Stimulated activated CD4-positive, alpha-beta T cell treated with anti-CD3 and anti-CD28 coated beads, Interleukin-1b, Interleukin-23, amount 100 ng/mL, for 24 hours (primary cell): ENCODE measurements at places on chromosomes 2 and 18.
A peak's percentile ranks its signal among the peaks of the same experiment; 100 is the strongest.

DNA sequence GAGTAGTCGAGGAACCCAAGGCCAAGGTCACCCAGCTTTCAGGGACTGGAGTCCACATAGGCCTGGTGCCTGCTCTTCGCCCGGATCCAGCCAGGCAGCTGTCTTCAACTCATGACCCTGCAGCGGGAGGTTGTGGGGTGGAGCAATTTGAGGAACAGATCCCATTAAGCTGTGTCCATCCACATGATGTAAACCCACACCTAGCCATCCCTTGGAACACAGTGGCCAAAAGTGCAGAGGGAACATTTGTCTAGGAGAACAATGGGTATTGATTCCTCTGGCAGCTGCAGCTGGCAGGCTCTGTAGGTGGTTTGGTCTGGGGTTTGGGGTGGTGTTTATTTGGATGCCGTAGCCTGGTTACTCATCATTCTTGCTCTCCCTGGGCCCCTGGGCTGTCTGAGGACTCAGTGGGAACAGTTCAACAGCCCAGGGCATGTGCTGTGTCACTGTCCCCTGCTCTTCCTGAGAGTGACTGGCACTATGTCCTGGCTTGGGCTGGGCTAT is 99.4 kb downstream of the TFCP2L1 start:
- no peak for DNase-seq

- no peak for DNase-seq
These were observed 55.0 kb upstream of the CTDP1 start for GRCh38 chr18:79624356-79625170.

GRCh38 chr2:29567906-29568520 is 353.4 kb downstream of the ALK start:
- no peak for DNase-seq

GRCh38 chr2:48428449-48428848 is 101.5 kb upstream of the STON1 start:
- no peak for DNase-seq

DNA sequence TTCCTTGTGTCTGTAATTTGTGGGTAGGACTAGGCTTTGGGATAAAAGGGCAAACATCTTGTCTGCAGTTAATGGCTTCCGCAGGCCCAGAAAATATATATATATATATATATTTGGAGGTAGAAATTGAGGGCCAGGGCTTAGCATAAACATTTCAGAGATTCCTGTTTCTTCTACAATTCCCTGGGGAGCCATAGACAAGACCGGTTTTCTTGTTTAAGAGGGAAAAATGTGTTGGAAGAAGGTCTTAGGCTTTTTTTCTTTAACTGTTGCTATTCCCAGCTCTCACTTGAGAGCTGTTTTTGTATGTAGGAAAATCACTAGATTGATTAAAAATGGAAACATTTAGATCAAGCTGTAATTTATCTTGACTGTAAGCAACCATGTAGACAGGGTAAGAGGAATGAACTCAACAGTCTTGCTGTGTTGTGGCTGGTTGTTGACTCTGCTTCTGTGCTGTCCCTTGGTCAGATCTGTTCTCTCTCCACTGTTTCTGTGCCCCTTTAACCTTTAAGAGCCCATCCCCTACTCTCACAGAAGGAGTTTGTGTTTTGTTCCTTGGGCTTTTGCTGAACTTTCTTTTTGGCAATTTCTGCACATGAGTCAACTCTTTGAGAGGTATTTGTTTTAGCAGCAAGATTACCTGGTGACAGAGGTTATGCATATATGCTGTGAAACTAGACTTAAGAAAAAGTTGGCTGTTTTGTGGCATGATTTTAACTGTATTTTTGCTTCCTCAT is 58.3 kb downstream of the EFEMP1 start:
- no peak for DNase-seq

- DNase-seq: no peak
These were observed 16.9 kb upstream of the CYRIA start for GRCh38 chr2:16682431-16683118.

- no peak for DNase-seq
These were observed 23.7 kb upstream of the NR4A2 start for GRCh38 chr2:156356014-156356754.

- no peak for DNase-seq
These were observed 21.8 kb upstream of the SERPINE2 start for GRCh38 chr2:224060783-224061482.

- no peak for DNase-seq
These were observed 112.5 kb downstream of the SLC4A3 start for GRCh38 chr2:219739866-219740440.

- no peak for DNase-seq
These were observed 4.9 kb upstream of the SLC14A1 start for GRCh38 chr18:45719106-45719505.

DNA sequence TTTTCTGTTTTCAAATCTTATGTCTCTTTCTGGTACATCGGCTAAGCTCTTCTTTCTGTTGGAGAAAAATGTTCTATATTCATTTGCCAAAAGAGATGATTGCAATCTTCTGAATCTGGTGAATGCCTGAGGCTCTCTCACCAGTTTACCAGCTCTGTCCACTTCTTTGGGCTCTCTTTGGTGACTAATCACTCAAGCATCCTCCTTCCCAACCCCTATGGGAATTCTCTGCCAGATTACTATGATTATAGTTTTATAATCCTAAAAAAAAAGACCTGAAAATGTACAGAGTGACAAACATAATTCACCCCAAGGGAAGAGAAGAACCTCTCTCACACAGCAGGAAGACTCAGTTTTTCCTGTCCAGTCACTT is 187.3 kb downstream of the CAMKMT start:
- DNase-seq: no peak

- no peak for DNase-seq
These were observed 129.8 kb downstream of the HNMT start for GRCh38 chr2:138094031-138094430.

DNA sequence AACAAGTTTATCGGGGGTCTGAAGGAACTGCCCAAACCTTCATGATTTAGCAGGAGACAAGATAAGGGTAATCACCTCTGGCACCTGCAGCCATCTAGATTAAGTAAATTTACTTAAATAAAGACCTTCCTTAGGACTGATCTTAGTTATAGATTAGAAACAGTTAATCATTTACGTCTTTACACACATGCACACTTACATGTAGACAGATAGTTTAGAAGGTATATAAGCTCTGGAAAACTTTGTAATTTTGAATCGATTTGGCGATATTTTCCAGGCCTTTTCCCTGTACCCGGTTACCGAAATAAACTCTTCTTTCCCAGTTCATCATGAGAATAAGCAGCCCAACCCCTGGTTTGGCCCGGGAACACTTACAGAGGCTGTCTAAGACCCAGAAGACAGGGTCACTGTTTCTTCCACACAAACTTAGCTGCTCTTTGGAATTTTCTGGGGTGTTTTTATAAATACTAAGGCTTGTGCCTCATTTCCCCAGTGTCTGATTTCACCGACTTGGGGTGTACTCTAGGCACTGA is 560 bp upstream of the SKA1 start:
- DNase-seq: no peak

DNA sequence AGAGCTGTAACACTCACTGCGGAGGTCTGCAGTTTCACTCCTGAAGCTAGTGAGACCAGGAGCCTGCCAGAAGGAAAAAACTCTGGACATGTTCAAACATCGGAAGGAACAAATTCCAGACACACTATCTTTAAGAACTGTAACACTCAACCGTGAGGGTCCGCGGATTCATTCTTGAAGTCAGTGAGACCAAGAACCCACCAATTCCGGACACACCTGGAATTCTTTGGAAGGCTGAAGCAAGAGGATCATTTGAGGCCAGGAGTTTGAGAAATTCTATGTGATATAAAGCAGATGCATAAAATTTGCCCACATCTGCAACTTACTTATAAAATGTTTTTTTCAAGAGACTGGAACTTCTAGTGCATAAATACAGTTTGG is 43.5 kb upstream of the ITSN2 start:
- DNase-seq: no peak

- peak; percentile 25 for DNase-seq
These were observed 182.6 kb upstream of the HAAO start for GRCh38 chr2:42974721-42975717.

DNA sequence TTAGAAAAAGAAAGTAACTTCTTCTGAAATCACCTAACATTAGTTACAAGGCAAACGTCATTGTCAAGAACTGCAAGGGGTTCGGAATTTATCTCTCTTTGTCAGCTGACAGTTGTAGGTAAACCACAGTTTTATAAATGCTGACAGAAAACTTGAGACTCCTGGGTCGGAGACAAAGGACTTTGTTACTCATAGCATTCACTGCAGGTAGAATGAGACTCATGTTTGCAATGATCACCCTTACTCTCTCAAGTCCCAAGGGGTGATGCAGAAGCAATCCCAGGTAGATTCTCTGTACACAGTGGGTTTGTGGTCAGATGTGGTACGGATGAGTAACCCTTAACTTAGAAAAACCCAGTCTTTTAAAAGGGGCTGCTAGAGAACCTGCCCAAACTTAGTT is 757.8 kb downstream of the TRIB2 start:
- no peak for DNase-seq
